Sciatic nerve (tissue), 2 donors: ENCODE measurements at places on chromosomes 2 and 18. TPM values are rescaled to one million over a fixed set of nuclear protein-coding genes. Genes with fewer than 3 reads are reported as not detected.
A peak's percentile ranks its signal among the peaks of the same experiment; 100 is the strongest.

DNA sequence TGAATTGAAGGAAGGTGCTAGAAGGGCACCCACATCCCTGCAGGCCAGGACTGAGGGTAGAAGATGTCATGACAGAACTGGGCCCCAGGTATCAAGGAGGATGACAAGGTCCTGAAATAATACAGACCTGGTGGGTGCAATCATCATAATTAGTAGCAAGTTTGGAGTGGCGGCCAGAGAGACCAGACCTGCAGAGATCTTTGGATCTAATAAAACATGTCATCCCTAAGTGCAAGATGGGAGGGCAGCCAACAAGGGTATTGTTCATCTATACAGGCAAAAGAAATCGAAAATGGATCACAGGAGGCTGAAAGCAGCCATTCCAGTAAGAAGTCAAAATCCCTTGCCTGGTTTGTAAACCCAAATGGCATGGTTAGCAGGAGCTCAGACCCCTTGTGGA is 111.3 kb upstream of the BOD1L2 start:
- DNase-seq = no peak

- no peak for DNase-seq
These were observed 22.6 kb downstream of the MAPK4 start for GRCh38 chr18:50582500-50582899.

GRCh38 chr2:122595065-122595464 is 839.6 kb downstream of the TSN start:
- DNase-seq = no peak

CREB1 gene
- total RNA-seq = 83.9 TPM

GRCh38 chr2:223166983-223167650 is 115.1 kb downstream of the KCNE4 start:
- no peak for DNase-seq

GRCh38 chr2:170742896-170743529 is 27.2 kb upstream of the ERICH2 start:
- no peak for DNase-seq

- DNase-seq = no peak
These were observed 496.5 kb upstream of the LRATD1 start for GRCh38 chr2:14136030-14136429.

- peak; percentile 66 for DNase-seq
These were observed 6.8 kb downstream of the SCTR start for GRCh38 chr2:119517433-119517832.

SERPINB11 gene
- total RNA-seq = not detected

DNA sequence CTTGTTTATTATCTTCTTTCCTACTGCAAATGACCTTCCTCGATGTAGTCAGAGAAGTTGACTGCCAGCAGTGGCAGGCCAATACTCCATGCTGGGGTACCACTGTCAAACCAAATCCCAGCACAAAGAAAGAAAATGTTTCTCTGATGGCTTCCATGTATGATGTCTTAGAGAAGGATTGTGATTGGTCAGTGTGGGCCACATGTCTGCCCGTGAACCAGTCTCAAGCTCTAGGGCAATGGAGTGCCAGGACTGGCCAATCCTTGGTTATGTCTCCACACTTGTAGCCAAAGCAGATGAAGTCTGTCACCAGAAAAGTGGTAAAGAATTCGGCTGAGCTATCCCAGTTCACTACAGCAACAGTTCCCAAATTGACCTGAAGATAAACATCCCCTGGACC is 17.6 kb upstream of the SMAD4 start:
- DNase-seq = no peak

- no peak for DNase-seq
These were observed 12.8 kb downstream of the CKAP2L start for GRCh38 chr2:112751451-112752197.

DNA sequence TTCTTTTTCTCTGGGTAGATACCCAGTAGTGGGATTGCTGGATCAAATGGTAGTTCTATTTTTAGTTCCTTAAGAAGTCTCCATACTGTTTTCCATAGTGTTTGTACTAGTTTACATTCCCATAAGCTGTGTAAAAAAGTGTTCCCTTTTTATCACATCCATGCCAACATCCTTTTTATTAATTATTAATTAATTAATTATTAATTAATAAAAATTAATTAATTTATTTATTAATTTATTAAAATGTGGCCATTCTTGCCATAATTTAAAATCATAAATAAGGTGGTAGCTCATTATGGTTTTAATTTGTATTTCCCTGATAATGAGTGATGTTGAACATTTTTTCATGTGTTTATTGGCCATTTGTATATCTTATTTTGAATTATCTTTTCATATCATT is 234.3 kb upstream of the FBXO11 start:
- DNase-seq = no peak

- no peak for DNase-seq
These were observed 238.8 kb upstream of the DPP10 start for GRCh38 chr2:114203679-114204078.

DNA sequence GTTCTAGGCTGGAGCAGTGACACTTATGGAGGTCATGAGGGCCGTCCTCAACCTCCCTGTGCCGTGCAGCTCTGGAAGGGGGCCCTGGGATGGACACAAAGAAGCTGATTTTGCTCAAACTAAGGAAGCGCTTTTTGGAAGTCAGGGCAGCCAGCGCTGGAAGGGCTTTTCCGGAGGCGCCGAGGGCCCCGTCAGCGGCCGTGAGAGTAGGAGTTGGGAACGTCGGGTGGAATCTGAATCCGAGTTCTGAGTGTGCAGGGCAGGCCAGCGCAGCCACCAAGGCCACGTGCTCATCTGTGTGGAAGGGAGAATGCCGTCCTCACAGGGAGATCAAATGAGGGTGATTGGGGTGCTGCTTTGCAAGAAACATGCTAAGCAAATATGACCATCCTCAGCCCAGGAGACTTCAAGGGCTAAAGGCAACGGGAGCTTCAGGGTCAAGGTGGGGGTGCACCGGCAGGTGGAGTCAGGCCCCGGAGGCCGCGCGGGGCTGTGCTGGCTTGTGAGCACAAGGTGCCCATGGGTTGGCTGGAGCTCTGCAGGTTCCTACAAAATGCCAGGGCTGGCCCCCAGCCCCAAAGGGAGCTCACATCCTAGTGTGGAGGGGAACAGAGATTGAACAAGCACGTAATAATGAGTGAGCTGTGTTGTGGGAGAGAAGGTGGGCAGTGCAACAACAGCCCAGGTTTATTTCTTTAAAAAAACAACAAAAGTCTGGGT is 70.4 kb upstream of the HPCAL1 start:
- peak; percentile 15 for DNase-seq

DNA sequence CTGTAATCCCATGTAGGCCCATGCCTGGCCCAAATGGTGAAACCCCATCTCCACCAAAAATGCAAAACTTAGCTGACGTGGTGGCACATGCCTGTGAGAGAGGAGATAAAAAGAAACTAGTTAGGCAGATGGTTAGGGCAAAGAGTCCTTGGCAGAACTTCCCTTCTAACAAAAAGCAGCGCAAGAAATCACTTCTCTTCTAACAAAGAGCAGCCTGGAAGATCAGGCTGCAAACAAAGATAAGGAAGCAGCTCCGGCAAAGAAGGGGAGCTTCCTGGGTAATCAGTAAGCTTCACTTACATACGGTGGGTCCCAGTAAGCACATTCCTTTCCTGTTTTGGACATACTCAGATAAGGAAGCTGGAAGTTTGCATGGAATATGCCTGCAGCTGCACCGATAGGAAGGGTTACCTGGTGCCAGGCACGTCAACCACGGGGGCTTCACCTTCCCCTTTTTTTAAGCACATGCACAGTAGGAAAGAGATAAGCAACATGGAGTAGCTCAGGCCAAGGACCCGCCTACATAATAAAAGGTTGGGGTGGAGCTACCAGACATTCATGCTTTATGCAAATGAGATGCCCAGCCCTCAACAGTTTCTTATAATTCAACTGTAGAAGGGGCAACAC is 61.0 kb upstream of the SLC25A52 start:
- no peak for DNase-seq

DNA sequence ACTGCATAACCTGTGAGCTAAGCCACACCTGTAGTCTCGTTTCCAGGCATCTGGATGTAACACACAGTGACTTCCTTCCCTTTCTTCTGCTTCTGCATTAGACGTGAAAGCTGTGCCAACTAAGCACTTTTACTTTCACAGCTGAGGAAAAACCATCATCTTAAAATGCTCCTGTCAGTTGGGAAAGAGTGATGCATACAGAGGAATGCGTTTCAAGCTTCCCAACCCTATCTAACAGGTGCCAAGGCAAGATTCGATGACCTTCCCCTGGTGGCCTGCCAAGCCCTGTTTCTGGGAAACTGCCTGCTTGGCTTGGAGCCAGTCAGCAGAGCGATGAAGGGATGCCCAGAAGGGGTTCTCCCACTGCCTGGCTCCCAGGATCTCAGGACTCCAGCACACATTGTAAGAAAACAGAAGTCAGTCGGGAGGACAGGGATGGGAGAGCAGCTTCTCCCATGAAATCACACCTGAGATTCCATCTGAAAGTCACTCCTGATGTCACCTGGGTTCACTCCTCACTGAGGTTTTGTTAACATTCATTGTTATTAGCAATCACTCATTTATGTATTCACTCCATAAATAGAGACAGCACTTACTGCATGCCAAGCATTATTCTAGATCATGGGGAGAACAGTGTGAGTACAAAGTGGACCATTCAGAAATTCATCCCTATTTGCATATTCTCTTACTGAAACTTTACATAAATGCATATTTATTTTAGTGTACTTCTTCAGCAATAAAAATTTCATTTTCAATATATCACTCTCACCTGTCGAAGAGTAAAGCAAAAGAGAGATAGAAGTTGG is 64.1 kb downstream of the DTNA start:
- DNase-seq = no peak

GRCh38 chr2:40178971-40179370 is 272.9 kb downstream of the SLC8A1 start:
- no peak for DNase-seq

DNA sequence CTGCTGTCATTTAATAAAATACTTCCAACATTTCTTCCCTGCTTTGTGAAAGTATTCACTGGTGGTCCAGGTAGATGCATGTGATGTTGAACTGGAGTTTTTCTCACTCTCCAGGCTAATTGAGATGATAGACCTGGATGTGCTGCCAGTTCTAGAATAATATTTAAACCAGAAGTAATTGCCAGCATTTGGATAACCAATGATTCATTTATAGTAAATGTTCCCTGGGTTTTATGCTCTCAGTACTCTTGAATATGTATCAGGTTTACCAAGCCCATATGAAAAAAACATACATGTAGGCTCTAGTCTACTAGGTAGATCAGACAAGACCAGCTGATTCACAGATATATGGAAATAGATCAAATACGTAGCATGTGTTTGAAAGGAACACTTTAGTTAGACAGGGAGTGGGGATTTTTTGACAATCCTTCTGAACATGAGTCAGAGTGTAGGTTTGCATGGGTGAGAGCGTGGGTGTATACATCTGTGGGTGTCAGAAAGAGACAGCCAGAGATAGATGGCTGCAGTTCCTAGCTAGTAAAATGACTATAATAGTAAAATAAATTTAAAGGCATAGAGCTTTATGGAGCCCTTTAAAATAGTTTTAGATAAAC is 115.1 kb downstream of the NAB1 start:
- DNase-seq = no peak

FOXD4L1 gene
- total RNA-seq = not detected
